Muscle of arm (tissue), 14 donors: ENCODE measurements at places on chromosomes 2 and 18. TPM values are rescaled to one million over a fixed set of nuclear protein-coding genes. Genes with fewer than 3 reads are reported as not detected.

GRCh38 chr2:202135091-202135874 is 62.2 kb downstream of the KIAA2012 start:
- peak; percentile 94 for DNase-seq

- DNase-seq: no peak
Measured at GRCh38 chr2:171728989-171729951, 42.0 kb downstream of the DYNC1I2 start.

DNA sequence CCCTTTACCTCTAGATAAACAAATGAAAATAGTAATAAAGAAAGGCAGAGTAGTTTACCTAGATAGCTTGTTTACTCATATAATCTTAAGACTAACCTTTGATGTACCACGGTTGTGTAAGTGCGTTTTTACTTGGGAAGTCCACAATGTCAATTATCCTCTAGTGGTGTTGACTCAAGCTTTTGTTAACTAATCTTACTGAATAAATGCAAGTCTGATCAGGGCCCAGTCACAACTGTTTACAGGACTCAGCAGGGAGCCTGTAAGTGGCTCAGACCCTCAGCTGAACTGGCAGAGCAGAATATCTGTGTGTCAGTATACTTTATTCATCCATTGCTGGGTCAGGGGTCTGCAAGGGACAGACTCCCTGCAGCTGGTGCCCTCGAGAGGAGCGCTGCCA is 98.1 kb upstream of the ACAA2 start:
- DNase-seq: no peak

DNA sequence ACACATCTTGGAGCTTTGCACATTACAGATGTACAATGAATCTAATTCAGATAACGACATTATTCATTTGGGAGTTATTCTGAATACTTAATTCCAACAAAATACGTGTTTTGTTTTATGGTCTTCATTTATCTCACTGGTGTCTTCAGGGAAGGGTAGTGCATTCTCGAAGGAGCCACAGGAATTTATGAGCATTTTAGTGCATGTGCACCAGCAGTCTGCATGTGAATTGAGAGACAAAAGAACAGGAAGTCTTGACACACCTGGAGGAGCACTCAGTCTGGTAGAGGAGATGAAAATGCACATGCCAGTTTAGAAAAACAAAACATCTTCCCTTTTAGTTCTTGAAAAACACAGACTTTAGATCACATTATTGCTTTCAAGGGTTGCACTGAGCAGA is 228.7 kb downstream of the LRATD1 start:
- DNase-seq: no peak

- no peak for DNase-seq
Measured at GRCh38 chr18:72180689-72181088, 363.5 kb downstream of the CBLN2 start.

DNA sequence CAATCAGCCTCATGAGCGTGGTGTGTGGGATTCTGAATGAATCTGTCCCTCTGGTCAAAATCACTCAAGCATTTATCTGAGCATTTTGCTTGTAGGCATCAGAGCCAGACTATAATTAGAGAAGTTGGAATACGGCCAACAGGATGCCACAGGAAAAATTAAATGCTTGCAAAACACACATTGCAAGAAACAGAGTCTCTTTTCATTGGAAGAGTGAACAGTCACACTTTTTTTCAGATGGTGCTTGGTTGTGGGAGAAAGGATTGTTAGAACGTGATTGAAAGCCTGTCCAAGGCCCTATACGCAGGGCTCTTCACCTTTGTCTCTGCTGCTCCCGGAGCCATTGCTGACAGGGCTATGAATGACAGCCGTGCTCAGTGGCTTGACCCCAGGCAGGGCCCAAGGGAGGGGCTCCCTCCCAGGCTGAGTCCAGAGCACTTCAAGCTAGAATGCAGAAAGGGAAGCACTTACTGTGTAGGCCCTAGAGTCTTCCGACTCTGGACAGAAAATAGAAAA is 59.8 kb downstream of the SNTG2 start:
- DNase-seq: no peak

DNA sequence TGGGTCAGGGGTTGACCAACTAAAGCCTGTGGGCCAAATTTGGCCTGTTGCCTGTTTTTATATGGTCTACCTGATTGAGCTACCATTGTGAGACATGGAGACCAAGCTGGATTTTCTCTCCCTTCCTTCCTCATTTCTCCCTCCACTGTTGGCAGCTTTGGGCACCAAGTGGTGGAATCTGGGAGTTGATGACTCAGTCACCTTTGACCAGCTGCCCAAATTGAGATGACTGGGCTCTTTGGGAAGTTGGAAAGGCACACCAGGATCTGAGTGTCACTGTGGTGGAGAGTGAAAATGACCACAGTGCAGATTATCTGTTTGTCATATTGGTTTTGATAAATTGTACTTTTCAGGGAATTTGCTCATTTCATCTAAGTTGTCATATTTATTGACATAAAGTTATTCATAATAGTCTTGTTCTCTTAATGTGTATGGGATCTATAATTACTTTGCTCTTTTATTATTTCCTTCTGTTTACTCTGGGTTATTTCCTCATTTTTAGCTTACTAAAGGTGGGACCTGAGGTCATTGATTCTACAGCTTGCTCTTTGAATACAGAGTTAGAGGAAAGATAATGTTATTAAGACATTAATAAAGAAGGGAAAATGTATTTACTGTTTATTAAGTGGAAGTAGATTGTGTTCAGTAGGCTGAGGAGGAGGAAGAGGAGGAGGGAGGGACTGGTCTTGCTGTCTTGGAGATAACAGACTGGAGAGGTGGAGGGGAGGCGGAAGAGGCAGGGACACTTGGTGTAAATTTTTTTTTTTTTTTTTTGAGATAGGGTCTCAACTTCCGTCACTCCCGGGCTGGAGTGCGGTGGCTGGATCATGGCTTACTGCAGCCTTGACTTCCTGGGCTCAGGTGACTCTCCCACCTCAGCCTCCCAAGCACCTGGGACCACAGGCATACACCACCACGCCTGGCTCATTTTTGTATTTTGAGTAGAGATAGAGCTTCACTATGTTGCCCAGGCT is 31.8 kb downstream of the AGFG1 start:
- no peak for DNase-seq

Gene DES
- polyA plus RNA-seq: 2,857 TPM

Gene RBFA
- 22.9 TPM for polyA plus RNA-seq

GRCh38 chr2:31324016-31324633 is 90.2 kb downstream of the EHD3 start:
- DNase-seq: no peak
